Hematopoietic multipotent progenitor cell treated with erythropoietin and hydrocortisone succinate and interleukin-3 and kit ligand, for 4 days (in vitro differentiated cells): ENCODE measurements at places on chromosomes 4 and X.

DNA sequence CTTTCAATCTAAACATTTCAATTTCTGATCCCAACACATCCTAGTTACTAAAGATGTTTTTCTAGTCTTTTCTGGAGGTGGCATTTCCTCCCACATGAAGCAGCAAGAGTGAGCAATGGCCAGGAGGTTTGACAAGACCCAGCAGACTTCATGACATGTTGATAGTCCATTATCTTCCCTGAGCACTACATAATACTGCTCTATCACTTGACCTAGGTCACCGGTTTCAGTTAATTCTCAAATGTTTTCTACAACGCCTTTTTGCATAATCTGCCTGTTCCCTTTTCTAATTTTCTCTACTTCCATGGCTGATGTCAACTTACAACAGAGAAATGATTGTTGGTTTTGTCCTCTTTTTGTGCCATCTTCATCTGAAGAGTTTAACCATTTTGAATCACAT, 62.0 kb upstream of the GPRIN3 start:
- no peak for DNase-seq

DNA sequence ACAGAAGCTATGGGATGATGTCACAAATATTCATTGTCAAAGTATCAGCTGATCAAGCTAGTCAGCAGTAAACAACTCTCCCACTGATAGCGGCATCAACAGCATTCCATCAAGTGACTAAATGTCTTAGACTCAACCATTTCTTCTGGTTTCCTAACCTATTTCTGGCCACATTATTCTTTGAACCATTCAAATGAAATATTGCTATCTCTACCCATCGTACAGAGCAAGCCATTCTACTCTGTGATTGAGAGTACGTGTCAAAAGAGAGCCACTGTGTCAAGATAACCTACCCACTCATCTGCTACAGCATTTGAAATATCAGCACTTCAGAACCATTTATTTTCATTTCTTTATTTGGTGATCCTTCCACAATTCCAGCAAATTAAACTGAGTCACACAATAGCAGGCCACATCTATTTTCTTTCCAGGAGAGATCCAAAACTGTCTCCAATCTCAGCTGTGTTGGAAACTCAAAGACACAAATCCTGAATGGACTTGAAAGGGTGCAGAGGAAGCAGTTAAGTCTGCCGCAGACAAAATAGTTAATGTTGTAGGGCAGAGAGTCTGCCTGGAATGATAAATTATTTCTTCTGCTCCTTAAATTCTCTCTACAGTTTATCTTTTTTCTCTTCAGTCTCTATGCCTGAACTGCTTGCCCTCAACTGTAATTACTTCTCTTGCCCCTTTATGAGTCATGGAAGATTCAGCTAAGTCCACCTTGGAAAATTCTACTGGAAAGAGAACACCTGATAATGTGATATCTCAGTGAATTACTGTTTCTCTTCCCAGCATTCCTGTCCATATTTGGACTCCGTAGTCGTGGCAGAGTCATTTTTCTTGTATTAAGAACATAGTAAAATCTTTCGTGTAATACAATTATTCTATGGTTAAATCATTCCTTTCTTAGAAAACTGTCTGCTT, 364.8 kb downstream of the PDGFC start:
- no peak for DNase-seq

DNA sequence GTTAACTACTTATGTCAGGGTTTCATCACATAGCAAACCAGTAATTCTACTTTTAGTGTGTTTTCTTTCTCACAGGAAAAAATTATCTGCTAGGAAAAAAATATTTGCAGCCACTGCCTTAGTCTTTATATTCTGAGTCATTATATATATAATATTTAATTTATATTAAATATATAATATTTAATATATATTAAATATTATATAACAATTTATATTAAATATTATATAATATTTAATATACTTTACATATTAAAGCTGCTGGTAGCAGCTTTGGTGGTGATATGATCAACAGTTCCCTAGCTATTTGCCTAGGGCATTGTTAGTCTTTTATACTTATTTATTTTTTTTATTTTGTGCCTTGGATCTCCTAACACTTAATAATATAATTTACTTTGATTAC, 381.6 kb downstream of the STIM2 start:
- DNase-seq = no peak

- DNase-seq = no peak
Measured at GRCh38 chrX:30892591-30892990, 3.5 kb upstream of the TAB3 start.

DNA sequence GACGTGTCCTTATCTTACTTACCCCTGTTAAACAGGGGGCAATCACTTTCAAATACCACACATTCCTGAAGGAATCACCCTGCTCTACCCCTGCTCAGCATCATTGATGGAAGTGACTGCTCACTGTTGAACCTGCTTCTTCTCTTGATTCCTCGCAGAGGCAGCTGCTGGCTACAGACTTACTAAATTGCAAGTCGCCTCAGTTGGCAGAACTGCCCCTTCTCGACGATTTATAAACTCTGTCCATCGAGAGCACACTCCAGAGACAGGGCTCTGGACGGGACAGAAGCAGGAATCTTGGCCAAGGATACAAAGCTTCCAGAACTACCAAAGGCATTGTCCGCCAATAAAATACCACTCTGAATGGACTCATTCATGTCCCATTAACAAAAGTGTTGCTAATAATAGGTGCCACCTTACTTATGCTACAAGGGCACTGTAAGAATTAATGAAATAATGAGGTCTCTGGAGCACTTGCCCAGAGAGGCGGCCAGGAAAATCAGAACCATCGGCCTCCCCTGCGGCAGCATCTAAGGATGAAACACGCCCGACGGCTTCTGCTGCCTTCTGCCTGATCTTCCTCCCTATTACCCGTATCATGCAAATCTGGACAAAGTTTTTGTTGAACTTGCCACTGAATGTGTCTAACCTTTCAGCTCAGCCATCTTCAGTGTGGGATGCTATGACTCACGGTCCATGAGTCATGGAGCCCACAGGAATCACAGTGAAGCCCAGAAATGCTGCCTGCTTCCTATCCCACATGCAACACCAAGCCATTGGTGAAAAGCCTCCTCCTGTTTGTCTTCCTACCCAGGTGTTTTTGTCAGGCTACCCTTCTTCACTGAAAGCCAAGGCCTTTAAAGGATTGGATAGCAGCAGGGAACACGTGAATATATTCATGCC, 164.9 kb downstream of the MAML3 start:
- DNase-seq = no peak

- no peak for DNase-seq
Measured at GRCh38 chr4:25021216-25021615, 9.5 kb downstream of the LGI2 start.
